Neural progenitor cell (in vitro differentiated cells): ENCODE measurements at places on chromosomes 5 and 9. TPM values are rescaled to one million over a fixed set of nuclear protein-coding genes. Genes with fewer than 3 reads are reported as not detected.

DNA sequence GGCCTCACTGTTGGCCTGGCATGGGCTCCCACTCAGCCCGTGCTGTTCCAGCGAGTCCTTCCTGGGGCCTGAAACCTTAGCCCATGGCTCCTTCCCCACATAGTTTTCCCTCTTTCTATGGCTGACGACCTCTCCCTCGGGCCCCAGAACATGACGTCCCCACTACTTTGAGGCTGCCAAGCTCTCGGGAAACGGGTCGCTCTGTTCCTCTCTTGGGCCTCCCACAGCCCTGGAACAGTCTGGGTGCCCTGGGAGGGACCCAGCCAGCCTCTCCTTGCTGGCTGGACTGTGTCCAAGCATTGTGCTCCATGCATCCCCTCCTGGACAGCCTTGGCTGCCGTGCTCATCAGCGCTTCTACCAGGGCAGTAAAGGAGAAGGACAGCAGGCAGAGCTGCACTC lies 118.3 kb downstream of the SYK start:
- H3K4me1 ChIP-seq: no peaks in the 10 kb centered on the region
- H3K4me3 ChIP-seq: no peak overlapping the region
- H3K27me3 ChIP-seq: no peaks in the 10 kb centered on the region
- no peak for DNase-seq

GRCh38 chr5:58048185-58048925 lies 411.5 kb downstream of the PLK2 start:
- H3K27ac ChIP-seq: no peak overlapping the region
- H3K36me3 ChIP-seq: no peaks in the 10 kb centered on the region
- H3K4me3 ChIP-seq: no peak overlapping the region
- no peak for DNase-seq

GRCh38 chr5:172410662-172411483 lies 43.5 kb downstream of the SH3PXD2B start:
- no peak for DNase-seq
- no peaks in the 10 kb centered on the region for H3K27me3 ChIP-seq
- no peak overlapping the region for H3K4me3 ChIP-seq

DNA sequence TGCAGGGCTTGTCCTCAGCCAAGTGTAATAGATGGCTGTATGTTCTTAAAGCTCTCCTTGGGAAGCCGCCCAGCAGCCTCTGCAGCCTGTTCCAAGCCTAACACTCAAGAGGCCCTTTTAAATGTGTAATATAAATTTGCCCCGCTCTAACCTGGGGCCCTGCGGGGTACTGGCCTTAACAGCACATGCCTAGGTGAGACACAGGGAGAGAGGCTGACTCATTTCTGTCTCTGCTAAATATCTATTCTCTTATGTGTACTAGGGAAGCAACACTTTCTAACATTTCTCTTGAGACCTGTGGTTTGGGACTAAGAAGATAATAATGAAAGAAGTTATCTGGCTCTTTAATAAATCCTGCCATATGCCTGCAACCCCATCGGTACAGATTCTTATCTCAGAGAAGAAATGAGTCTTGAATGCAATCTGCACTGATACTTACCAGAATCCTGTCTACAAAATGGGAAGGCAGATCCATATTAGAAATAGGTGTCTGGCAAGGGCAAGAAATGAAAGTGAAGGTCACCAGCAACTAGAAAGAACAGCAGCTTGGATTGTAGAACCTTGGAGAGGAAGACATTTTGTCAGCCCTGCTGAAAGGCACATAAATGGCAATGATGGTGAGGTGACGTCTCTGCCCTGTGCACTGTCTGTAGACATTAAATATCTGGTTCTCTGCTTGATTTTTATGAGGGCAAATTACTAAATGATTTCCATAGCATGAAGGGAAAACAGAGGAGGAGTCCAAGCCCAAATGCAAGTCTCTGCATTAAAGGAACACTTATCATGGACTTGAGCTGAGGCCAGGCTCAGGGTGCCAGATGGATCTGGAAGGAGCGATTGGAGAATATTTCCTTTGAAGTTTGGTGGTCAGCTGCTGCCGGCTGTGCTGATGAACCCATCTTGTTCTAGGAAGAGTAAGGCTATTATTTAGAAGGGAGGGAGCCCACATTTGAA lies 14.5 kb upstream of the TGFBI start:
- no peak overlapping the region for H3K4me3 ChIP-seq
- no peaks in the 10 kb centered on the region for H3K27me3 ChIP-seq
- H3K27ac ChIP-seq: no peak overlapping the region
- DNase-seq: no peak

- H3K4me3 ChIP-seq: no peak overlapping the region
- no peaks in the 10 kb centered on the region for H3K36me3 ChIP-seq
- peaks cover 80% of the 10 kb centered on the region for H3K27me3 ChIP-seq
These were observed 548.3 kb downstream of the SEMA5A start for GRCh38 chr5:8997542-8998070.

- no peaks in the 10 kb centered on the region for H3K27me3 ChIP-seq
- no peak overlapping the region for H3K27ac ChIP-seq
- peaks cover 34% of the 10 kb centered on the region for H3K36me3 ChIP-seq
- no peak for DNase-seq
These were observed 39.1 kb upstream of the CTNNAL1 start for GRCh38 chr9:109052416-109052815.

The GDA gene
- 2.5 and 2.7 TPM in 2 replicates for total RNA-seq

The SPATA31E1 gene
- not detected in 2 replicates for total RNA-seq

The FBLL1 gene
- total RNA-seq: 0.19 and 0.34 TPM in 2 replicates

The C9orf72 gene
- total RNA-seq: 64.2 and 107 TPM in 2 replicates

The KIF27 gene
- 13.0 and 16.4 TPM in 2 replicates for total RNA-seq

The PRLR gene
- total RNA-seq: 0.51 and 1.3 TPM in 2 replicates

The IL6ST gene
- 27.6 and 54.6 TPM in 2 replicates for total RNA-seq
